ENCODE measurements at places on chromosomes 6 and 20. TPM values are rescaled to one million over a fixed set of nuclear protein-coding genes. Genes with fewer than 3 reads are reported as not detected.

OOEP gene
- 0.52 TPM for total RNA-seq

GID8 gene
- total RNA-seq, result 39.7 TPM

TRDN gene
- total RNA-seq, result not detected

PAQR8 gene
- 25.7 TPM for total RNA-seq

PLA2G7 gene
- not detected for total RNA-seq

VWA7 gene
- 6.4 TPM for total RNA-seq

TNF gene
- 53.4 TPM for total RNA-seq

ALDH8A1 gene
- total RNA-seq, result 0.45 TPM

- DNase-seq, result no peak
- no peaks in the 10 kb centered on the region for H3K4me1 ChIP-seq
- H3K27me3 ChIP-seq, result no peaks in the 10 kb centered on the region
These were observed 159.0 kb upstream of the RIPOR2 start for GRCh38 chr6:25094726-25095125.

DNA sequence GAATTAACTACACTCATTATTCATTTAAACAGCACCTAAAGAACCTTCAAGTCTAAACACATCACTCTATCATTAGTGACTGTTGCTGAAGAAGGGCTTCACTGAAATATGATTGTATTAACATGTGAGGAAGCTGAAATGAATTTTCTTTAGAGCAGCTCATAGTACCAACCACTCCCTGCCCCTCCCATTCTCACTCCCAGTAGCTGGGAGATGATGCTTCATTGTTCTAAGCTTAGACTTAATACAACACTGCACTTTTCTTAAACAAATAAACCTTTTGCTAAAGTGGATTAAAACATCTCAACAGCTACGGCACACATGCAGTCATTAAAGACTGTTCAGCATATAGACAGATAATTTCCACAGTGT lies 63.1 kb downstream of the ATXN1 start:
- no peaks in the 10 kb centered on the region for H3K27me3 ChIP-seq
- peaks cover 15% of the 10 kb centered on the region for H3K36me3 ChIP-seq
- peak overlapping the region; percentile 74 for H3K27ac ChIP-seq
- peaks cover 68% of the 10 kb centered on the region for H3K4me1 ChIP-seq

- H3K27me3 ChIP-seq, result no peaks in the 10 kb centered on the region
- peaks cover 2% of the 10 kb centered on the region for H3K36me3 ChIP-seq
- H3K4me1 ChIP-seq, result no peaks in the 10 kb centered on the region
These were observed 27.9 kb downstream of the FIG4 start for GRCh38 chr6:109718991-109719390.

GRCh38 chr20:23625236-23625964 lies 12.4 kb downstream of the CST3 start:
- peaks cover 12% of the 10 kb centered on the region for H3K27me3 ChIP-seq
- no peaks in the 10 kb centered on the region for H3K36me3 ChIP-seq
- no peak for DNase-seq
- H3K4me3 ChIP-seq, result no peak overlapping the region
- H3K4me1 ChIP-seq, result peaks cover 6% of the 10 kb centered on the region
- H3K27ac ChIP-seq, result no peak overlapping the region

DNA sequence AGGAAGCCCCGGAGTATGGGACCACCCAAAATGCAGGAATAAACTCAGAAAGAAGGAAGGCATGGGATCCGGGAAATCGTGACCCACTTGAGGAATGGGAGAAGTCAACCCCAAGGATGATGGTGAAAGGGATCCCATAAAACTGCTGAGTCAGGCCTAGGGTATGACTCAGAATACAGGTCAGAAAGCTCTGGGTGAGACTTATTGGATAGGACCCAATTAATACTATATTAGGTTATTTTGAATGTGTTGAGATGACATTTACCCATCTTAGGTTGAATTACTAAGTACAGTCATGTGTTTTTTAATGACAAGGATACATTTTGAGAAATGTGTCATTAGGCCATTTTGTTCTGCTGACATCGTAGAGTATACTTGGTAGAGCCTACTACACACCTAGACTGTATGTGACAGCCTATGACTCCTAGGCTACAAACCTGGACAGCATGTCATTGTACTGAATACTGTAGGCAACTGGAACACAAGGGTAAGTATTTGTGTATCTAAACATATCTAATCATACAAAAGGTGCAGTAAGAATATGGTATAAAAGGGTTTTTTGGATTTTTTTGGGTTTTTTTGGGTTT lies 17.1 kb upstream of the HIVEP1 start:
- no peaks in the 10 kb centered on the region for H3K4me1 ChIP-seq
- H3K27me3 ChIP-seq, result no peaks in the 10 kb centered on the region
- no peak overlapping the region for H3K27ac ChIP-seq
- no peak for DNase-seq
- no peak overlapping the region for H3K4me3 ChIP-seq
- no peaks in the 10 kb centered on the region for H3K36me3 ChIP-seq

GRCh38 chr6:119207971-119208725 lies 129.7 kb upstream of the FAM184A start:
- H3K36me3 ChIP-seq, result peaks cover 8% of the 10 kb centered on the region
- H3K27ac ChIP-seq, result no peak overlapping the region
- no peak for DNase-seq
- peaks cover 13% of the 10 kb centered on the region for H3K4me1 ChIP-seq
- no peak overlapping the region for H3K4me3 ChIP-seq

- no peak for DNase-seq
- no peak overlapping the region for H3K4me3 ChIP-seq
- H3K27ac ChIP-seq, result no peak overlapping the region
- no peaks in the 10 kb centered on the region for H3K27me3 ChIP-seq
- H3K4me1 ChIP-seq, result no peaks in the 10 kb centered on the region
These were observed 14.3 kb downstream of the ID4 start for GRCh38 chr6:19851241-19852089.

- no peak for DNase-seq
- H3K27me3 ChIP-seq, result no peaks in the 10 kb centered on the region
- H3K4me1 ChIP-seq, result peaks cover 8% of the 10 kb centered on the region
- H3K4me3 ChIP-seq, result no peak overlapping the region
These were observed 63.7 kb downstream of the PHACTR2 start for GRCh38 chr6:143741480-143741879.

GRCh38 chr6:150116200-150116800 lies 26.5 kb upstream of the PPP1R14C start:
- peaks cover 17% of the 10 kb centered on the region for H3K27me3 ChIP-seq
- H3K36me3 ChIP-seq, result no peaks in the 10 kb centered on the region
- no peak overlapping the region for H3K27ac ChIP-seq
- no peak for DNase-seq

- DNase-seq, result no peak
- H3K4me1 ChIP-seq, result peaks cover 6% of the 10 kb centered on the region
- no peak overlapping the region for H3K4me3 ChIP-seq
- no peaks in the 10 kb centered on the region for H3K27me3 ChIP-seq
- no peak overlapping the region for H3K27ac ChIP-seq
- H3K36me3 ChIP-seq, result peaks cover 46% of the 10 kb centered on the region
These were observed 47.5 kb downstream of the PHF3 start for GRCh38 chr6:63683071-63683603.

- H3K4me3 ChIP-seq, result no peak overlapping the region
- no peaks in the 10 kb centered on the region for H3K4me1 ChIP-seq
- H3K27me3 ChIP-seq, result peaks cover 35% of the 10 kb centered on the region
- H3K27ac ChIP-seq, result no peak overlapping the region
- no peaks in the 10 kb centered on the region for H3K36me3 ChIP-seq
These were observed 27.2 kb upstream of the GPR63 start for GRCh38 chr6:96864216-96865054.

DNA sequence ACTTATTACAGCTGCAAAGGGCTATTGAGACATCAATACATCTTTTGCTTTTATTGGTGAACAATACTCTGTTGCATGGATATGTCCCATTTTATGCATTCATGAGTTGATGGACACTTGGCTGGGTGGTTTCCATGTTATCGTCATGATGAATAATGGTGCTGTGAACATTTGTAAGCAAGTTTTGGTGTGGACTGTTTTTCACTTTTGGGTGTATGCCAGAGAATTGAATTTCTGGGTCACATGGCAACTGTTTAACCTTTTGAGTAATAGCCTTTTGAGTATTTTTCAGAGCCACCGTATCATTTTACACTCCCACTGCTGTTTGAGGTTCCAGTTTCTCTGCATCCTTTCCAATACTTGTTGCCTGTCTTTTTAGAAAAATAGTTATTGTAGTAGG lies 107.0 kb downstream of the JARID2 start:
- H3K4me3 ChIP-seq, result no peak overlapping the region
- peaks cover 36% of the 10 kb centered on the region for H3K36me3 ChIP-seq
- DNase-seq, result no peak
- H3K27me3 ChIP-seq, result no peaks in the 10 kb centered on the region
- peaks cover 58% of the 10 kb centered on the region for H3K4me1 ChIP-seq

GRCh38 chr6:90187437-90188121 lies 109.1 kb downstream of the BACH2 start:
- peaks cover 25% of the 10 kb centered on the region for H3K36me3 ChIP-seq
- H3K27me3 ChIP-seq, result no peaks in the 10 kb centered on the region
- peaks cover 86% of the 10 kb centered on the region for H3K4me1 ChIP-seq
- DNase-seq, result peak; percentile 55

DNA sequence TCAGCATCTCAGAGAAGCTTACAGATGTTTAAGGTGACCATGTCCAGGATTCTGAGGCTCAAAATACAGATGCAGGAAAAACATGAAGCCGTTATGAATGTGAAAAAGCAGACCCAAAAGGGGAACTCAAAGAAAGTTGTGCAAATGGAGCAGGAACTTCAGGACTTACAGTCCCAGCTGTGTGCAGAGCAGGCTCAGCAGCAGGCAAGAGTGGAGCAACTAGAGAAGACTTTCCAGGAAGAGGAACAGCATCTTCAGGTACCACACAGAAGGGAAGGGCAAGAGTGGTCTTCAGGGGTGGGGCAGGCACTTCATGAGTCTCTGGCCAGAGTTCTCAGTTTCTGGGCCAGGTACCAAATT lies 15.2 kb downstream of the RNF8 start:
- H3K36me3 ChIP-seq, result peaks cover 25% of the 10 kb centered on the region
- peak overlapping the region; percentile 31 for H3K27ac ChIP-seq
- DNase-seq, result no peak
- peaks cover 10% of the 10 kb centered on the region for H3K4me1 ChIP-seq
- no peak overlapping the region for H3K4me3 ChIP-seq
